ENCODE measurements at places on chromosomes 16 and 17.

DNA sequence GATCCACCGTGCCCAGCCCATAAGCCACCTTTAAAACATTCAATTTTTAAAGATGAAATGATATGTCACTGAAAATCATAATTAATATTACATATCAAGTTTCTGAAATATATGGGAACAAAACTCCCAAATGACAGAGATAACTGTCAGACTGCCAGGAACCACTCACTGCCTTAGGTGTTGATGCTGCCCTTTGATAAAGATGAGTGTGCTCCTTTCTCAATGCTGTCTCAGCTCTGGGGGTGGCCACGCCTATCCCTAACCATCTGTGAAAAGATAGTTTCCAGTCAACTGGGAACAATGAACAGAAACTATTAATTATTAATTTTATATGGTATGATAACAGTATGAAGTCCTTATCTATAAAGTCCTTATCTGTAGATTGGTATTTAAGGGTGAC is 177.7 kb downstream of the MYO1D start:
- DNase-seq: no peak

DNA sequence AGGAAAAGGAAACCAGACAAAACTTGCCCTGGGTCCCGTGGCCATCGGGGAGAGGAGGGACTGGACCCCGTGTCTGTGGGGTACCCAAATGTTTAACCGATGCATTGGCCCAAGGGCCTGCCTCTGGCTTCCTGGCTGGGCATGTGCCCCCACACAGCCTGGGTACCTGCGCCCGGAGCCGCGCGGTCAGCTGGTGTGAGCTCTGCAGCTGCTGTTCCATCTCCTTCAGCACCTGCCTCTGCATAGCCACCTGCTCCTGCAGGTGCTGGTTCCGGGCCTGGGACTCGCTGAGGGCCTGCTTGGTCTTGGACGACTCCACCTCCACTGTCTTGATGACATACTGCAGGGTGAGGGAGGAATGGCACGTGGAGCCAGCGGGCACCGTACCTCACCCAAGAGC is 31.9 kb downstream of the KIFC3 start:
- DNase-seq: no peak

DNA sequence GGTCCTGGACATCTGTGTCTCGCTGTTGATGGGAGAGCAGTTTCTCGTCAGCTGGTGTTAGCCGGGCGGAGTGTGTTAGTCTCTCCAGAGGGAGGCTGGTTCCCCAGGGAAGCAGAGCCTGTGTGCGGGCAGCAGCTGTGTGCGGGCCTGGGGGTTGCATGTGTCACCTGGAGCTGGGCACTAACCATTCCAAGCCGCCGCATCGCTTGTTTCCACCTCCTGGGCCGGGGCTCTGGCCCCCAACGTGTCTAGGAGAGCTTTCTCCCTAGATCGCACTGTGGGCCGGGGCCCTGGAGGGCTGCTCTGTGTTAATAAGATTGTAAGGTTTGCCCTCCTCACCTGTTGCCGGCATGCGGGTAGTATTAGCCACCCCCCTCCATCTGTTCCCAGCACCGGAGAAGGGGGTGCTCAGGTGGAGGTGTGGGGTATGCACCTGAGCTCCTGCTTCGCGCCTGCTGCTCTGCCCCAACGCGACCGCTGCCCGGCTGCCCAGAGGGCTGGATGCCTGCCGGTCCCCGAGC is 17.9 kb downstream of the GAA start:
- no peak for DNase-seq

DNA sequence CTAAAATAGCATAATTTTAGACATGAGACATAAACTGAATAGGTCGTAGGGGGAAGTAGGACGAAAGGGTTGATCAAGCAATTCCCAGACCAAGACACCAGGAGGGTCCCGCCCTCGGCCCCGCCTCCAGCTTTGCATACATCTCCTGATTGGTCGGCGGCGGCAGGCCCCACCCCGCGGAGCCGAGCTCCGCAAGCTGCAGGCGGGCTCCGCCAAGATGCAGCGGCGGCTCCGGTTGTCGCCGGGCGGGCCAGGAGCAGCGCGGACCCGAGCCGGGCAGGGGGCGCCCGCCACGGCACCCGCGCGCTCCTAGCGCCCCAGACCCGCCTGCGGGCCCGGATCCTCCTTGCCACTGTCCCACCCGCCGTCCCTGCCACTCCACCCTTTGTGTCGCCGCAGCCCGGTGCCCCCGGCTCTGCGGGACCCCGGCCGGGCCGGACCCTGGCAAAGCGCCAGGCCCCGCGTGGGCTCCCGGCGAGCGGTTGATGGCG is at the start of gene CDR2L:
TSS of gene CDR2L (plus strand) at position 215 of the 491 bp plus-strand sequence. CDS start 412 bp downstream, outside the sequence.
- DNase-seq: peak; percentile 99

GRCh38 chr17:3888343-3889171 is 4.3 kb downstream of the CAMKK1 start:
- DNase-seq: peak; percentile 81

DNA sequence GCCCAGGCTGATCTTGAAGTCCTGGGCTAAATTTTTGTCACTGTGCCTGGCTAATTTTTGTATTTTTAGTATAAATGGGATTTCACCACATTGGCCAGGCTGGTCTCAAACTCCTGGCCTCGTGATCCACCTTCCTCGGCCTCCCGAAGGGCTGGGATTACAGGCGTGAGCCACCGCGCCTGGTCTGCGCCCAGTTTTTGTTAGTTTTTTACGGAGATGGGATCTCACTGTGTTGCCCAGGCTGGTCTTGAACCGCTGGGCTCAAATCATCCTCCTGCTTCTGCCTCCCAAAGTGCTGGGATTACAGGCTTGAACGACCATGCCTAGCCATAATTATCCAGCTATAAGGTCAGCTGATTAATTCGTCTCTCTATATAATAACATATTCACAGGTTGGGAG is 2.7 kb upstream of the CEMP1 start:
- no peak for DNase-seq

DNA sequence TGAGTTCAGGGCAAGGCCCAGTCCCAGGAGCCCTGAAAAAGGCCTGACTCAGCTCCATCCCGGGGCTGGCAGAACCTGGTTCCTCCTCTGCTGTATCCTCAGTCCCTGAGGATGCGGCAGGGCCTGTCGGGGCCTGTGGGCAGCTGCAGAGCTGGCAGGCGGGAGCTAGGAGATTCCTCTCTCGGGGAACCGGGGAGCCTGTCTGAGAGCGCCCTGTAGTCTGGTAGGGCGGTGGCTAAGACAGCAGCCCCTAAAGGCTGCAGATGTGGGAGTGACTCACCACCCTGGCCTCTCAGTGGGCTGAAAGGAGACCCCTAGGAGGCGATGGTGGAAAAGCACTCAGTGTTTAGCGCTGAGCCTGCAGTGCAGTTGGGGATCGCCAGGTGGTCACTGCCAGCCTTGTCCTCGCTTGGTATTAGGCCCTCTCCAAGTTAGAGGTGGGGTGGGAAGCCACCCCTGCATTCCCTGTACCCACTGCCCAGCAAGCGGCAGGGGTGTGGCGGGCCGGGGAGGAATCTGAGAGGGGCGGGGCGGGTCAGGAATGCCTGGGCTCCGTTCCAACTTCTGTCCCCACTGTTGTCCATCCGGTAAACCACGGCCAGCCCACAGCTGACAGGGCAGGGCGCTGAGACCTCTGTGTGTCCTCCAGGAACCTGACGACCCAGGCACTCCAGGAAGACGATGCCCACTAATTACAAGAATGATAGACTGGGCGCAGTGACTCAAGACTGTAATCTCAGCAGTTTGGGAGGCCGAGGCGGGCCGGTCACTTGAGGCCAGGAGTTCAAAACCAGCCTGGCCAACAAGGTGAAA is 29.5 kb upstream of the CDH1 start:
- DNase-seq: peak; percentile 17

- DNase-seq: no peak
Observed at GRCh38 chr16:10936272-10936984, 5.8 kb downstream of the DEXI start.

GRCh38 chr16:6104428-6104827 is 1006.8 kb upstream of the EEF2KMT start:
- DNase-seq: no peak

- no peak for DNase-seq
Observed at GRCh38 chr17:75487351-75488070, 27.8 kb downstream of the CASKIN2 start.

- DNase-seq: no peak
Observed at GRCh38 chr17:5804251-5804650, 219.9 kb upstream of the NLRP1 start.

DNA sequence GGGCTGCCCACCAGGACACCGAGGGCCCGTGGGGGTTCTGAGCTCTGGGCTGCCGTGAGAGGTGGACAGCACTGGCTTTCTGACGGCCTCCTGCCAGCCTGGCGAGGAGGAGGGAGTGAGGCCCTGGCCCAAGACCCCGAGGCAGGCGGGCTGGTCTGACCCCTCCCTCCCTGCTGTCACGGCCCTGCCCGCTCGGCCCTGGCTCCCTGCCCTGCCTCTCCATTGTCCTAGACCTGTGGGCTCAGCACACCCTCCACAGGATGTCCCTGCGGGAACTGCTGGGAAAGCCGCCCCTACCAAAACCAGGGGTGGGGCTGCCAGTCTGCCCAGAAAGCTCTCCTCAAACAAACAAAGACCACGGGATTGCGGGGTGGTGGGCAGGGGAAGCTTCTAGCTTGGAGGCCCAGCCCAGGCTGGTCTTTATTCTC is 20.7 kb downstream of the SPNS2 start:
- DNase-seq: no peak

- no peak for DNase-seq
Observed at GRCh38 chr17:751269-752001, 629 bp downstream of the GEMIN4 start.

- no peak for DNase-seq
Observed at GRCh38 chr16:49824593-49824992, 31.3 kb downstream of the ZNF423 start.

DNA sequence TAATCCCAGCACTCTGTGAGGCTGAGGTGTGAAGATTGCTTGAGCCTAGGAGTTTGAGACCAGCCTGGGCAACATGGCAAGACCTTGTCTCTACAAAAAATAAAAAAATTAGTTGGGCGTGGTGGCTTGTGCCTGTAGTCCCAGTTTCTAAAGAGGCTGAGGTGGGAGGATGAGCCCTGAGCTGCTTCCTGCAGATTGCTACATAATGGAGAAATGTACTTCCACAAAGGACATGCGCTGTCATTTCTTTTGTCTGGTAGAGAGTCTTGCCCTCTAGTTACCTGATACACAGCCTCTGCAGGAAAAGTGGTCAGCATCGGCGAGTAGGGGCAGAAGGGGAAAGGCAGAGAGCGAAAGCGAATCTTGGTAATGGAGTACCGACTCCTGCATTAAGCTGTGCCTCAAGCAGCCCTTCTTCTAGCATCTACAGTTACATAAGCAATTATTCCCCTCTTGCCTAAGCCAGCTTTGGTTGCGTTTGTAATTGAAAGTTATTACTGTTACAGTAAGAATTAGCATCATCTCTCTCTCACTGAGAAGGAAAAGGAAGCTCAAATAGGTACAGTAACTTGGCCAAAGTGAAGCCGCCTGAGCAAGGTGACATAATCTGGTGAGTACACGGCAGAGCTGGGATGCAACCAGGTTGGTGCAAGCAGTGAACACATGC is 18.5 kb upstream of the GGA2 start:
- no peak for DNase-seq

DNA sequence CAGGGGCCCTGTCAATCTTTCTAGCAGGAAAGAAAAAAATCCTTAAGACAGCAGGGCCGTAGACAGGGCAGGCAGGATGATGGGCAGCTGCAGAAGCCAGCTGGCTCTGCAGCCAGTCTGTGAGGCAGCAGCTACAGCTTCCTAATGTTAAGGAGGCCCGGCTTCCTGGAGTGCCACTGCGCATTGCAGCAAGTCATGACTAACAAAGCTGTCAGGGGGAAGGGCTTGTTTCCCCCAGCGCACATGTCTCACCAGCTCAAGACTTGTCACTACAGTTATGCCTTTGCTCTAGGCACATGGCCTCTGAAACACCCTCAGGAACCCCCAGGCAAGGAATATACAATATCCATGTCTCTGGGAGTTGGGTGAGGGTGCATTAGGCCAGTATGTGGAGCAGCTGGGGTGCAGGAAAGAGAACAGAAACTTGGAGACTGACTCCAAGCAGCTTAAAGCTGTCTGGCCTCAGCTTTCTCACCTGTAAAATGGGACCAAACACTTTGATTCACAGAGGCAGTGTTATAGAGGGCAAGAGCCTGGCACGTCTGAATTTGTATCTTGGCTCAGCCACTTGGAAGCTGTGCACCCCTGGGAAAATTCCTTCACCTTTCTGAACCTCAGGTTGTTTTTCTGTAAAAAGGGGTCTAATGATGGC is 220.0 kb downstream of the HAPSTR1 start:
- no peak for DNase-seq

DNA sequence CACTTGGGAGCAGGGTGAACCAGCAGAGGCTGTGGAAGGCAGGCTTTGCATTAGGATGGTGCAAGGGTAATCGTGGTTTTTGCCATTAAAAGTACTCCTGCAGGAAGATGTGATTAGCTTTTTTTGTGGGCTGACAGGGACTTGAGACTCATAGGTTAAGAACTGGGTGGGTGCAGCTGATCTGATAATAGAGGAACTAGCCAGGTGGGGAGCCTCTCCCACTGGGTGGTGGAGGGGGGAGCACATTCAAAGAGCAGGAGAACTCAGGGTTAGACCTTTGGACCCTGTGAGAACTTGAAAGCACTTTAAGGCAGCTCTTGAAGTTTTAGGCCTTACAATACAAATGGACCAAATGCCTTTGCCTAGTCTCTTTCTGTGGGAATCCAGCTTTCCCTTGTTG is 32.4 kb downstream of the CCL4 start:
- DNase-seq: no peak

GRCh38 chr17:27357236-27357635 is 63.3 kb downstream of the WSB1 start:
- no peak for DNase-seq

DNA sequence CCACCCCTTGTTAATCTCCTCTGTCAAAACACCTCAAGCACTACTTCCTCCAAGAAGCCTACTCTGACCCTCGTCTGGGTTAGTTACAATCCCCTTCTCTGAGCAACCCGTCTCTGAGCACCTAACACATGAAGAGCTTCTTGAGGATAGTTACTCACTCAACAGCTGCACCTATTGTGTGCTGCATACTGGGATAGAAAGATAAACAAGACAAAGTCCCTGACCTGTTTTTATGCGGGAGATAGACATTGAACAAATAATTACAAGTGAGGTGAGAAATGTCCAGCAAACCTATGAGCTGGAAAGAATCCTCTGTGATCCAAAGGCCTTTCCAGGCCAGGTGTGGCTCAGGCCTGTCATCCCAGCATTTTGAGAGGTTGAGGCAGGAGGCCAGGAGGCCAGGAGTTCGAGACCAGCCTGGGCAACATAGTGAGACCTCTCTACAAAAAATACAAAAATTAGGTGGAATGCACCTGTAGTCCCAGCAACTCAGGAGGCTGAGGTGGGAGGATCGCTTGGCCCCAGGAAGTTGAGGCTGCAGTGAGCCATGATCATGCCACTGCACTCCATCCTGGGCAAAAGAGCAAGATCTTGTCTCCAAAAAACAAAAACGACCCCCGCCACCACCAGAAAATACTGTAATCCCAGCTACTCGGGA is 5.5 kb upstream of the ZNF771 start:
- DNase-seq: no peak

- DNase-seq: no peak
Observed at GRCh38 chr16:55561319-55561848, 5.1 kb upstream of the CAPNS2 start.

All from BE2C (cell line).